Stimulated activated CD8-positive, alpha-beta memory T cell treated with anti-CD3 and anti-CD28 coated beads, Interleukin-2, amount 100 ng/mL, for 1 hour (primary cell): ENCODE measurements at places on chromosomes 1 and 21.

- DNase-seq = no peak
Observed at GRCh38 chr1:38744452-38745350, 114.9 kb downstream of the RRAGC start.

- DNase-seq = no peak
Observed at GRCh38 chr1:235331401-235331800, 3.0 kb downstream of the GGPS1 start.

GRCh38 chr1:213994888-213995287 is 7.1 kb downstream of the PROX1 start:
- DNase-seq = no peak

DNA sequence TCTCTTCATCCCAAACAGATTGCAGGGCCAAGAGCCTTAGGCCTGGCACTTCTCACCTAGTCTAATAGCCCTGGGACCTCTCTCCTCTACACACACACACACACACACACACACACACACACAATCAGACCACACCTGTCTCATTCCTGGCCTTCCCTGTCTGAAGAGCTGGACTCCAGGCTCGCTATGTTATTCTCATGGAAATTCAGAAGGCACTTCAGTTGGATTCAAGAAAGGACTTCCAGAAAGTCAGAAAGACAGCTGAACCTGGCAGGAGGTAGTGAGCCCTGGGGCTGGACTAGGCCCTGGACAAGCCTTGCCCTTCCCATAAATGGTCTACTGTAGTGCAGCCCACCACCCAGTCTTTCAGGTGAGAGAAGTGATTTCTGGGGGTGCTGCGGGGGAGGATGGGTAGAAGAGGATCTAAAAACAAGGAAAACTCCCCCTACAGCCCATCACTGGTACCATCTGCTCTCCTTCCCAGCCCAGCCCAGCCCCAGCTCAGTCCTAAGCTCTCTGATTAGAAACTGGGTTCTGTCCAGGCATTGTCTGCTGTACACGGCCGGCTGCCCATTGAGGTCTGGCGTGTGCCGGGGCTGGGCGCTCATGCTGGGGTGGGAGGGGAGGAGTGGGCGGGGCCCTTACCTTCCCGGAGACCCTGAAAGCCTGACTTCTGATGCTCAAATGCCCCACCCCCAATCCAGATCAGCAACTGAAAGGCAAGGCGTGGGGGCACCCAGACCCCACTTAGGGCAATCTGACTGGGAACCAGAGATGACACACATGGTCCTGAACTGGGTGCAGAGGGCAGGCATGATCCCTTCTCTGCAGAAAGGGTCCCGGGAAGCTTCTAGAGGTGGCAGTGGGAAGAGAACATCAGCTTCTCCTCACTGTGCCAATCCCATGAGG is 2.5 kb downstream of the KIF21B start:
- DNase-seq = no peak

DNA sequence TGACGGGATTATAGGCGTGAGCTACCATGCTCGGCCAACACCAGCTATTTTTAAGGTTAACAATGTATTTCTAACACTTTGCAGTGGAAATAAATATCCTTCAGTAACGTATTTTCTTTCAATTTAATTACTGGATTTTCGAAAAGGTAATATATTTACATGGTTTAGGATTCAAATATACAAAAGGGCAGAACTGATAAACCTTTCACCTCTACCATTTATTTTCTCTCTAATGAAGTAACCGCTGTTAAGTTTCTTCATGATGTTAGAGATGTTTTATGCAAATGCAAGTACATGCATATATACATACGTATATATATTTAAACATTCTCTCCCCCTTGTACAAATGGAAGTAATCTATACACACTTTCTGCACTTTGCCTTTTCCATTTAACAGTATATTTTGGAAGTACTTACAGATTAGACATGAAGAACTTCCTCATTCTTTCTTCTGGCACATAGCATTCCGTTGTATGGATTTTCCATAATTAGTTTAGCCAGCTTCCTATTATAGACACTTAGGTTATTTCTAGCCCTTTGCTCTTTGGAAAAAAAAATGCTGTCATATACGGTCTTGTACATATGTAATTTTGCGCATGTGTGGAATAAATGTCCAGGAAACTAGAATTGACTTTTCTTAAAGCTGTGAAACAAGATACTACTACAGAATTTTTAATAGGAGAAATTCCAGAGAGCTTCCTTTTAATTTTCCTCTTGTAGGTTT is 14.9 kb upstream of the HJV start:
- DNase-seq = no peak
